Small intestine (tissue), 16 donors: ENCODE measurements at places on chromosomes 3 and 15. TPM values are rescaled to one million over a fixed set of nuclear protein-coding genes. Genes with fewer than 3 reads are reported as not detected.

The EIF4G1 gene
- polyA plus RNA-seq, result 189 TPM

The GOLIM4 gene
- polyA plus RNA-seq, result 130 TPM

The CYP11A1 gene
- 2.7 TPM for polyA plus RNA-seq

The SERINC4 gene
- 0.45 TPM for polyA plus RNA-seq

The CCDC54 gene
- polyA plus RNA-seq, result not detected

The ZNF502 gene
- polyA plus RNA-seq, result 2.2 TPM

The GATM gene
- 50.3 TPM for polyA plus RNA-seq

The RTP1 gene
- not detected for polyA plus RNA-seq

The RBMS3 gene
- polyA plus RNA-seq, result not detected

GRCh38 chr3:60336061-60336460 is 915.2 kb downstream of the FHIT start:
- no peak for DNase-seq

GRCh38 chr15:89423981-89424380 is 72.4 kb downstream of the RHCG start:
- DNase-seq, result no peak

DNA sequence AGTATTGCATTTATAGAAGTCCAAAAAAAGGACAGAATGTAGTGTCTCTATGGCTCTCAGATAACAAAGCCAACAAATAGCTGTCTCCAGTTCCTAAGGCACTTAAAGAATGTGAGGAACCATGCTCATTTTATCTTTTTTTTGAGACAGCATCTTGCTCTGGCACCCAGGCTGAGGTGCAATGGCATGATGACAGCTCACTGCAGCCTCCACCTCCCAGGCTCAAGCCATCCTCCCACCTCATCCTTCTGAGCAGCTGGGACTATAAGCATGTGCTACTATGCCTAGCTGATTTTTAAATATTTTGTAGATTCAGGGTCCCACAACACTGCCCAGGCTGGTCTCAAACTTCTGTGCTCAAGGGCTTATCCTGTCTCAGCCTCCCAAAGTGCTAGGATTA is 16.1 kb downstream of the ISY1 start:
- no peak for DNase-seq

- DNase-seq, result peak; percentile 75
These were observed 61.3 kb upstream of the ACKR4 start for GRCh38 chr3:132535575-132536441.

DNA sequence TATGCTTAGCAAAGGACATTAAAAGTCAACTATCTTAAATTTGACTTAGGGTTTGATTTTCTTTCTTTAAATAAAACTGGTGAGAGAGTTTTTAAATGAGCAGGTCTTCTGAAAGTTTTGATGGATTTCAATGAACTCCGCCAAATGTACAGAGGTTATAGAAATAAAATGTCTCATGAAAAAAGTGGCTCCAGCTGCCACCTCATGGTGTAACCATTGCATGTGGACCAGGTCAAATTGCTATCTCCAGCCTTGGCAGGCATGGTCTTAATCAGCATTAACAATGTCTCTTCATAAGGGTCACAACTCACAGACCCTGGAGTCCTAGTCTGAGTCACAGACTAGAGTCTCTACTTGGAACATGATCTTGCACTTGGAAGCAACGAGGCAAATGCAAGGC is 182.3 kb downstream of the ADAMTS17 start:
- no peak for DNase-seq

- DNase-seq, result no peak
These were observed 13.1 kb upstream of the USP3 start for GRCh38 chr15:63491116-63491827.

DNA sequence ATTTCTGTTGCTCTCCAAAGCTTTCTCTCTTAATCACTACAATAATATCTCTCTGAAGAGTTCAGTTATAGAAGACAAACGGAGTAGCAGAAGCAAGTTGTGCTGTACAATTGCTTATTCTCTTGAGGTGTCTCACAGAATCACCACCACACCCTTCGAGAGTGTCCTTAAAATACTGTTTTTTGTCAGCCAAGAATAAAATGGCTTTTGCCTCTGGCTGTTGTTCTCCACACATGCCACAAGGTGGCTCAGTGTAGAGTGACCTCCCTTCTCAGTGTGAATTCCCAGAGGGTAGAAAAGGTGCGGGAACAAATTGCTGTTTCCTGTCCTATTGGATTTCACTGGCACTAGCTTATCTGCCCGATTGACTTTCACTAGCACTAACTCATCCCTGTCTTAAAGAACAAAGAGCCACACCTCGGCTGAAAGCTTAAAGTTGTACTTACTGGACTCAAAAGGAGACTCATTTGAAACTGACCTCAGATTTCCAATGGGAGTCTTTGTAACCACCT is 134.2 kb upstream of the SATB1 start:
- peak; percentile 25 for DNase-seq

GRCh38 chr15:81809543-81809942 is 236.3 kb downstream of the MEX3B start:
- DNase-seq, result no peak

- no peak for DNase-seq
These were observed 31.4 kb downstream of the CLDN11 start for GRCh38 chr3:170450039-170450438.

DNA sequence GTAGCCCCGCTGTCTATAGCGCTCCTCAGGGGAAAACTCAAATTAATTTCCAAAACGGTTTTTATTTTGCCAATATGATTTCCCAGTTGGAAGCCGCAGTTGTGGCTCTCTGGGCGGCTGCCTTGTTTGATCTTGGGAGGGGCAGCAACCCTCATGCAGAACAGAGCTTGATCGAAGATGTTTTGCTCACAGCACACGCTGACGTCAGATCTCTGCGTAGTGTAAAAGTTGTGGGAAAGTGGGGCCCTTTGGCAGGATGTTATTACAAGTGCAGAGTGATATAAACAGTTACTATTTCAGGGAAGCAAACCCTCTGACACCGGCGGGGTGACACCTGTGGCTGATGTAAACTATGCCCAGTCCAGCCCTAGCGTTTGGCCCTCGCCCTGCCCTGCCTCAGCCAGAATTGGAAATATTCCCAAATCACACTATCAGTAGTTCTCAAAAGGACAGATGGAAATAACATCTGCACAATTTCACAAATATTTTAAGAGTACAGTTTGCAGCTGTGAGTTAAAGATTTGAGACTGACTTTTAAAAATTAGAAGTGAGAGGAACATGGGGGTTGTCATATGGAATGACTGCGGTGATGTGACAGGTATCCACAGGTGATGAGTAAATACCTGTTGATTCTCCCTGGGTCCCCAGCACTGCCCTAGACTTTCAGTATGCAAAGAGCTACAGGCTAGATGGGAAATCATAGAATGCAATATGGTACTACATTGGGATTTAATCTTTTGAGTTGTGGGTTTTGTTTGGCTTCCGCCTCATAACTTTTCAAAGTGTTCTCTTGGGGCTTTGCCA is 1.7 kb downstream of the SYNM start:
- DNase-seq, result peak; percentile 28

GRCh38 chr3:27060336-27060735 is 308.8 kb downstream of the NEK10 start:
- DNase-seq, result no peak

GRCh38 chr15:100170291-100171210 is 171.2 kb downstream of the ADAMTS17 start:
- no peak for DNase-seq

DNA sequence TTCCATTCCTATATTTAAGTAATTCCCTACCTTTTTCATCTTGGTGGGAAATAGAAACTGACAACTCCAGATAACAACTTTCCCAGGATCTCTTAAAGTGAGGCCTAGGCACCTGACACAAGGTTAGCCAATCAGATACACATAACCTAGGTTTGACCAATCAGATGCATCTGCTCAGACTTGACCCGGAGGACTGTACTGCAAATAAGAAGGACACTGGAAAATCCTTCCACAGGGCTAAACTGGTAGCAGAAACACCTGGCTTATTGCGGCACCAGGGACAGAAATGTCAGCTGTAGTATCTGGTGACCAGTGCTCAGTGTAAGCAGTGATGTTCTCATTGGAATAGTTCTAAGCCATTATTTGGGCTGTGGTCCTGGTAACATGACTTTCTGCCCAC is 204.5 kb upstream of the SLCO3A1 start:
- no peak for DNase-seq

- no peak for DNase-seq
These were observed 22.8 kb downstream of the EMC7 start for GRCh38 chr15:34078900-34079299.

- no peak for DNase-seq
These were observed 608.3 kb downstream of the RBMS3 start for GRCh38 chr3:29889215-29889614.

DNA sequence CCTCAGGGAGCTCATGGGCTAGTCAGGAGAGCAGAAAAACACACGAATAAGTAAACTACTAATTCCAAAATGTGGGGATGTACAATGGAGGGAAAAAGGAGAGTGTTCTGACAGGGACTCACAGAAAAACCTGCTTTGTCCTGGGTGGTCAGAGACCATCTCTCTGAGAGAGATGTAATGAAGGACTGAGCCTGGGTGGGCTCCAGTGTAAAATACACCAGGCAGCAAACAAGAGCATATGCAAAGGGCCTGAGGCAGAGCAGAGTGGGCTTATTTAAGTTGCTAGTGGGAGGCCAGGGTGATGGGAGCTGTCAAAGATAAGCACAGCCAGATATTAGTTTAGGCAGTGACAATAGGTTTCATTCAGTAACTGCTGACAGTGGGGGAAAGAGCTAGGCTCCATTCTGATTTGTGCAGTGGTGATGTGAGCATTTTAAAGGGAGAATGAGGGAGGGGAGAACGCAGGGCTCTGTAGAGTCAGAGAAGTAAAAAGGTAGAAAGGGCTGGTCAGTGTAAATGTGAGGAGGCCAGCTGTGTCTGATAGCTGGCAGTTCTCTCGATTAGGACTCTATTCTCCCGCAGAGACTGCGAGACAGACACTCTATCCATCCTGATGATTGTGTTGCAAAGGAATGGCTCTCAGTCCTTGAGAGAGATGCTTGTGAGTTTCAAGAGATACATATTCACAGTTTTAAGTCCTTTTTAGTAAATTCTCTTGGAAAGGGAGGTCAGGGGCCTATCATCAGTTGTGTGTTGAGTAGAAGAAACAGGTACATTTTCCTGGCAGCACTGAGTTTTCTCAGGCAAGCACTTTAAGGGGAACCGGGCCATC is 3.5 kb downstream of the TF start:
- no peak for DNase-seq

- DNase-seq, result no peak
These were observed 481.7 kb downstream of the GBE1 start for GRCh38 chr3:81279481-81280379.

DNA sequence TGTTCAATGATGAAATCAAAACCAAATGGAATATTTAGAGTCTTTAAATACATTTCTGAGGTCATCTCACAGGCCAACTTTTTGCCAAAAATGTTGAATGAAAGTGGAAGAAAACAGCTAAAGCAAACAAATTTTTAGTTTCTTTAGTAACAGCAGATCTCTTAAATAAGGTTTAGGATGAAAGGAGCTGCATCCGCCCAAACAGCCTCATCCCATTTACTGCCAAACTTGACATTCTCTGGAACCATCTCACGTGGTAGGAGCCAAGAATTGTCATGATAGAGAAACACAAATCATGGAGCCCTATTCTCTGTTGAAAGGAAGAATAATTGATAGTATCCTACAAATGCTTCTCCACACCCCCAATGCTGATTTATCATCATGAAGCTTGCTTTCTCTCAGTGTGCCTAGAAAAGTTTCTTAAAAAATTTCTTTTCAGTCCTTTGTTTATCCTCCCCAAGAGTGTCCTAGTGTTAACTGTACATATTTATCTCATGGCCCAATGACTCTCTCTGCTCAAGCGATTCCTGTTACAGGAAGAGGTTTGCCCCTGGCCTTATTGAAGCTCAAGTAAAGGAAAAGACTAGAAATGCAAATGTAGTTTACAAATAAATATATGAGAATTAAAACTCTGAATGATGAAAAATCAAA is 23.4 kb downstream of the SLC9A9 start:
- no peak for DNase-seq

DNA sequence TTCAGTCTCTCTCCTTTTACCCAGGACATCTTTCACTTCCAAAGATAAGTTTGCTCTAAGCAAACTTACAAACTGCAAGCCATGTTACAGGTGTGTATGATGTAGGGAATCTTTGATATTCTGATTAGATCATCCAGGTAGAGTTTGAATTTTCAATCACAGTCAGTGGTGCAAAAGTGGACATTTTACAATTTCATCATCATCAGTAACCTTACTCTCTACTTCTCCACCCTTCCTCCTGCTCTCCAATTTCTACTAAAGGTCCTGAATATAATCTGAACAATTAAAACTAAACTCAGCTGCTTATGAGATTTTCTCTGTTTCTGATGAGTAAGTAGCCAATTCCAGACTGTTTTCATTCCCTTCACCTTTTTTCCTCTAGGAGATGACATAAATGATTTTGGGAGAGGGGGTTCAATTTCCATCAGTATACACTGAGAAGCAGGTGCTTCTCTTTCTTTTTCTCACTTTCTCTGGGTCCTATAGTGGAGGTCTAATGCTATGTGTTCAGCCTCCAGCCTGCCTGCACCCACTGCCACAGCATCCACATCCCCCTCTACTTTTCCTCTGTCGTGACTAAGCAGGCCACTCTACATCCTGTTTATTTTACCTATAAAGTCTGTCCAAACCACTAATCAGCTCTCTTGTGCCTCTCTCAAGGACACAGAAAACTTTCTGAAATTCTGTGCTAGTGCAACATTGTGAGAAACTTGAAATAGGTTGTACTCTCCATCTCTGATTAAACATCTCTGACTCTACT is 27.6 kb downstream of the SUCNR1 start:
- no peak for DNase-seq

DNA sequence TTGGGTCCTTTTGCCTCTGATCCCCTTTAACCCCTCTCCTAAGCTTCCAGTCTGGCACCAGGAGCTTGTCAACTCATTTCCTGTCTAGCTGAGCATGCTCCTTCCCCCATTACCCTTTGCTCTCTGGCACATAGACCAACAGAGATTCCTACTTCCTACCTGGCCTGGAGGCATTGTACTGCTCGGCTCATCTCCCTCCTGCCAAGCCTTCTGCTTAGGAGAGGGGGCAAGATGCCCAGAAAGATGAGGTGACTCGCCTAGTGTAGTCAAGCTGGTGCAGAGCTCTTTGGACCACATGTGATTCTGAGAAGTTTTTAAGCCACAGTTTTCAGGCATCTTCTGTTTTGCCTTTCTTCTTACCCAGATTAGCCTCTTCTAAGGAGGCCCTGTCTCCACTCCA is 95.4 kb downstream of the ZNF621 start:
- no peak for DNase-seq

GRCh38 chr3:43330981-43331380 is 44.6 kb downstream of the SNRK start:
- DNase-seq, result no peak

- DNase-seq, result no peak
These were observed 512.3 kb downstream of the ZNF385D start for GRCh38 chr3:21238661-21239060.

GRCh38 chr3:30502742-30503073 is 103.7 kb upstream of the TGFBR2 start:
- peak; percentile 13 for DNase-seq

DNA sequence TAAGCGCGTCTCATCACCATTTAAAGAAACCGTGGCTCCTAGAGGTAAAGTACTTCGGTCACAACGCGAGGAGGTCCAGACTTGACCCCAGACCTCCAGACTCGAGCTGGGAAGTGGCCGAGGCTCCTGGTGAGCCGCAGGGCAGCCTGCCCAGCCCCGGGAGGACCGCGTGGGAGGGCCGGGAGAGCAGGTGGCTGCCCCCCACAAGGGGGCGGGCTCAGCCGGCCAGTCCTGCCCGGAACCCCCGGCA is at the start of gene SLC27A2:
Gene SLC27A2 (plus strand): TSS at position 228 of the 250 bp plus-strand sequence. CDS start 232 bp downstream, outside the sequence.
- DNase-seq, result no peak
